H1 (cell line): ENCODE measurements at places on chromosomes 2 and 18.

DNA sequence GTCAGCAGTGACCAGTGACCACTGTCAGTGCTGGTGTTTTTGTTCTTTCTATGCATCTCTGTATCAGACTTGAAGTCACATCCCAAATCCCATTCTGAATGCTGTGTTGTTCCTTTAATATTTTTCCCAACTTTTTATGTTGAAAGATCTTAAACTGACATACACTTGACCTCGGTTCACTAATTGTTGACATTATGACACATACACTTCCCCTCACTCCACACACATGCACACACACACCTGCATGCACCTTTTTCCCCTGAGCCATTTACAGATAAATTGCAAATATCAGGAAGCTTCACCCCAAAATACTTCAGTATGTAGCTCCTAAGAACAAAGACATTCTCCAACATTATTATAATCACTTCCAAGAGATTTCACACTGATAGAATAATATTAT, 62.4 kb downstream of the CFAP221 start:
- DNase-seq = no peak

GRCh38 chr2:147051248-147051647, 793.6 kb upstream of the ACVR2A start:
- DNase-seq = no peak

- DNase-seq = no peak
Measured at GRCh38 chr18:49656073-49656692, 94.3 kb downstream of the LIPG start.

DNA sequence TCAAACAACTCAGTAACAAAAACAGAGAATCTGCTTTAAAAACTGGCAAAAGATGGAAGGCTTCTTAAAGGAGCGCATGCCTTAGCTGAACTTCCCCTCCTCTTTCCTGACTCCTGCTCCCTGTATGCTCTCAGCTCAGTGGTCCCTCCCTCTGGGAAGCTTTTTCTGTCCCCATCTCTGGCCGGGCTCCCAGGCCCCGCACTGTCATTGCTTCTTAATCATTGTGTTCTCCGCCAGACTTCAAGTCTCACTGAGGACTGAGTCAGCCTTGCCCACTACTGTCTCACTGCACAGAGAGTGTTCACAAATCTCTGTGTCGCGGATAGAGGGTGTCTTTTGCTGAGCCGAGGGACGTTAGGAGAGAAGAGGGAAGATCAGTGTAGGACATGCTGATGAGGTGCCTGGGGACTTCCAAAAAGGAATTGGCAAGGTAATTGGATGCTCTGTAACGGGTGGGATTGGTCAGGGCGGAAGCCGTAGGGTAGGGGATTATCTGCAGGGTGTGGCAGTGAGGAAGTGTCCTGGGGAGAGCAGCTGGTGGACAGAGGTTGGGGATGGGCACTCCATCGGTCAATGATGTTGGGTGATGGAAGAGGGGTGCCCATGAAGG, 16.2 kb downstream of the TOGARAM2 start:
- DNase-seq = no peak

- no peak for DNase-seq
Measured at GRCh38 chr2:232587512-232587911, 37.0 kb downstream of the EIF4E2 start.

DNA sequence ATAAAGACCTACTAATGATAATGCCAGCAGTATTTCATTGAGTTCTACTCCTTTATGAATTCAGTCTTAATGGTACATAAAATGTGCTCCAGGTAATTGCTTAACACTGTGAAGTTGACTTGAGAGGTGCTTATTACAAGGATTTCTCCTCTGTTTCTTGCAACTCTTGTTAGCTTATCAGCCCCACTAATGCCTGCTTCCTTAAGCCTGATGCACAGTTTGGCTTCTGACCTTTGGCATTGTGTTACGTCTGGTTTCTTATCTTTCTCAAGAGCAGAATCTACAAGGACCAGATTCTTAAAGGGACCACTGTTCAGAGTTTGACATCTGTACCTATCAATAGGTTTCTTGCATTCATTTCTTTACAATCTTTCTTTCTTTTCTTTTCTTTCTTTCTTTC, 223.9 kb upstream of the CWC22 start:
- no peak for DNase-seq
